Urinary bladder (tissue), 4 donors: ENCODE measurements at places on chromosomes 4 and X.

DNA sequence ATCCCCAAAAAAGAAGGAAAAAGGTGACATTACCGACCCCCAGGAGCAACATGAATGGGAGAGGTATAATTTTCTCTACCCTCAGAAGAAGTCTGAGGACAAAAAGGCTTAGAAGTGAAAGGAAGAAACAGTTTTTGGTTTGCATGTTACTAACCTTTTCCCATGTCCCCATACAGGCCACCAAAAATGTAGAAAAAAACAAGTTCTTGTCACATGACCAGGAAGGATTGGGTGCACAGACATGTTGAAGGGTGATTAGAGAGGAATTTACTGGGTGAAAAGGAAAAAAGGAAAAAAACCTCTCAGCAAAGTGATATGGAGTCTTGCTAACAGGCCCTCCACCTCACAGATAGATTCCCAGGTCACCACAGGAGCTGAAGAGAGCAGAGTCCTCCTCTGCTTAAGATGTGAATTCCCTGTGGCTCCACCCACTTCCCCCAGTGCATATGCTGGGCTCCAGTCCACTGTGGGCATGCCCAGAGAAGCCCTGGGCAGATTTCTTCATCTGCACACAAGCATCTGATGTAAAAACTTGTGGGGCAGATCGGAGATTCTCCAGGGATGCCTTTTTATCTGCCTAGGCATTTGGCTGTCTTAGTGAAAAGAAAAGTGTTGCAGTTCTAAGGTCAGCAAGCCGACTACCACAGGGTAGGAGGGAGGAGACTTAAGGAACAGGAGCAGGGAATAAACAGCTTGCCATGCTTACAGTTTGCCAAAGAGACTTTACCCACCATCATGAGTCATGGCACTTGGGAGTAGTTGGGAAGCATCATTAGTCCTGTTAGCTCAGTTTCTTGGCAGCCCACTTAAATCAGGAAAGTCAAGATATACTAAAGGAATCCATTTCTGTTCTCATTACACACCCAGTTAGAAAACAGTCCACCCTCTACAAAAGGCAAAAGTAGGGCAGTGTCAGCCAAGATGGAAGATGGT is 25.0 kb upstream of the PASD1 start:
- no peak for DNase-seq

- no peak for DNase-seq
Observed at GRCh38 chr4:14853176-14853943, 148.9 kb upstream of the CPEB2 start.

DNA sequence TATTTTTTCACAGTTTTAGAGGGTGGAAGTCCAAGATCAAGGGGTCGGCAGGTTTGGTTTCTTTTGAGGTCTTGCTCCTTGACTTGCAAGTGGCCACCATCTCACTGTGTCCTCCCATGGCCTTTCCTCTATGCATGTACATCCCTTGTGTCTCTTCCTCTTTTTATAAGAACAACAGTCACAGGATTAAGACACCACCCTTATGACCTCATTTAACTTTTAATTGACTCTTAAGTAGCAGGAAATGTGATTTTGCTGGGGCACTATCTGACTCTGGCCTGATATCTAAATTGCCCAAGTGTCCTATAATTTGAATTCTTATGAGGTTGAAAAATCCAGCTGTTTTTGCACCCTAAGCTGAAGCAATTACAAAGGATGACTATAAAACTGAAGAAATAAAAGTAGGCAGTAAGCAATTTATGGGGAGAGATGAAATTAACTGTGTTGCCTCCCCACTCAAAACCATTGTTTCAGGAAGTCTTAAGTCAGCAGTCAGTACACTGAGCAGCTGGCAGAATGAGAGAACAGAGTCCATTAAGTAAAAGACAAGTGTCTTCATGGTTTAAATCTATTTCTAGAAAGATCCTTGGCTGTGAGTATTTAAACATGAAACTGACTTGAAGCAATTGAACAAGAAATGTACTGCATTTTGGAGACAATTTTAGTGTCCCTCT is 601.3 kb downstream of the SPRY1 start:
- DNase-seq = no peak

DNA sequence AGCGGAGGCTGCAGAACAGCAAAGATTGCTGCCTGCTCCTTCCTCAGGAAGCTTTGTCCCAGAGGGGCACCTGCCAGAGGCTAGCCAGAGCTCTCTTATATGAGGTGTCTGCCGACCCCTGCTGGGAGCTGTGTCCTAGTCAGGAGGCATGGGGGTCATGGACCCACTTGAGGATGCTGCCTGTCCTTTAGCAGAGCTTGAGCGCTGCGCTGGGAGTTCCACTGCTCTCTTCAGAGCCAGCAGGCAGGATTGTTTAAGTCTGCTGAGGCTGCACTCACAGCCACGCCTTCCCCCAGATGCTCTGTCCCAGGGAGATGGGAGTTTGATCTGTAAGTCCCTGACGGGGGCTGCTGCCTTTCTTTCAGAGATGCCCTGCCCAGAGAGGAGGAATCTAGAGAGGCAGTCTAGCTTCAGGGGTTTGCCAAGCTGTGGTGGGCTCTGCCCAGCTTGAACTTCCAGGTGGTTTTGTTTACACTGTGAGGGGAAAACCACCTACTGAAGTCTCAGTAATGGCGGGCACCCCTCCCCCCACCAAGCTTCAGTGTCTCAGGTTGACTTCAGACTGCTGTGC is 10.9 kb downstream of the DCK start:
- no peak for DNase-seq

DNA sequence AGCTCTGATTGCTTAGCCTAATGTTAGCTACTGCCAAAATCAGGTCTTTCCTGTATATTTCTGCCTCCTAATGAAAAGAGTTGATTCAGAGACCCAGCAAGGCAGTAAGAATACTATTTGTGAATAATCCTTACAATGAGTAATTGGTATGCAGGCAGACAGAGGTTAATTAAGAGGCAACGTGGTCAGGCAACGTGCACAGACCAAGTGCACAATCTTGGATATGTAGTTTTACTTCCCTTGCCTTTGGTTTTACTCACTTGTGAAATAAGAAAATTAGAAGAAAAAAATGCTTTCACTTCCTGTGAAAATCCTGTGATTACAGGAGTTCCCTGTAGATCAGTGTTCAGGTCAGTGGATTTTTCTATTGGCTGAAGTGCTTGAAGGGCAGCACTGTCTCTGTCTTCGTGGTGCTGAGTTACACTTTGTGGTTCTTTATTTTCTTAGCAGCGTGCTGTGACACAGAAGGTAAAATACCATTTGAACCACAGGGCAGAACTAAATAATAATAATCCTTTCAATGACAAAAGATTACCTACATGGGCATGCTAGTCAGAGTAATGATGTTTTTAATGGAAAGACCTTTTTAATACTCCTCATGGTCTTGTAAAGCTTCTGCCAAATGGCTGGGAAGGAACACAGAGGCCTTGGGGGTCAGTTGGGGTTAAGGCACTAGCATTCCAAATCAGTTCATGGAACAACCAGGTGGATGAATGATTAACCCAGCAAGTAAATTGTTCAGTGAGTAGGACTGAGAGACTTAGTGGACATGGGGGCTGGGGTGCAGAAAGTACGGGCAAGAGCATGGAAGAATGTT is 430.9 kb downstream of the MAPK10 start:
- DNase-seq = no peak

GRCh38 chr4:112316360-112316759 is 19.2 kb downstream of the ALPK1 start:
- no peak for DNase-seq

GRCh38 chr4:142607976-142608375 is 238.1 kb downstream of the INPP4B start:
- DNase-seq = no peak

DNA sequence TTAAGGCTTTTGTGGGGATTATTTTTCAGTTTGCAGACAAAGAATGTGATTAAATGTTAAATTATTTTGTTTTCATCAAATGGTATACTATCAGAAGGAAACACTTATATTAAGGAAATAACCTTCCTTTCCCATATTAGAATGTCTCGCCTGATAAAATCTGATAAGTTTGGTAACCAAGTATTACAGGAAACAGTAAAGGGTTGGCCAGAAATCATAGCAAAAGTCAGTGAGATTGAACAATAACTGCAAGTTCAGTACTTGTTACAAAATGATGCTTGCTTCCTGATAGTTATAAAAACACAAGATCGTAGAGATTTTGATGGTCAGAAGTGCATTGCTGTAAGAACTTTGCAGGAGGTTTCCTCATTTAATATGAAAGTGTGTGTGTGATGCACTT is 40.5 kb downstream of the FABP2 start:
- no peak for DNase-seq

GRCh38 chrX:39731735-39732134 is 366.0 kb downstream of the BCOR start:
- DNase-seq = no peak

DNA sequence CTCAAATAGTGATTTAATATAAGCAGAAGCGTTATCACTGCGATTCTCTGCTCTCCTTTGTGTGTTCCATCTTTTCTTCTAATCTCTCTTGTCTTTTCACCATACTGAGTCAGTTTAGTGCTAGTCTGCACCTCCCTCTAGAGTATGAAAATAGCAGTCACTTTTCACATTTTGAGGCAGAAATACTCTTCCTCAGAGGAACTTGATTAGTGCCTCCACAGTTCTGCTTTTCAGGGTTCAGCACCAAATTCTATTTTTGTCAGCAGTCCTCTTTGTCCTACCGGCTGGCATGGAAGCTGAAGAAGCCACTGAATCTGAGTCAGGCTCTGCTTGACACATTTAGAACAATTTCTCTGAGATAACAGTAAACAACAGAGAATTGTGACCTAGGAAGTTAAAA is 49.7 kb upstream of the ANKRD17 start:
- no peak for DNase-seq

- DNase-seq = no peak
Observed at GRCh38 chrX:115068896-115069295, 51.5 kb upstream of the IL13RA2 start.

DNA sequence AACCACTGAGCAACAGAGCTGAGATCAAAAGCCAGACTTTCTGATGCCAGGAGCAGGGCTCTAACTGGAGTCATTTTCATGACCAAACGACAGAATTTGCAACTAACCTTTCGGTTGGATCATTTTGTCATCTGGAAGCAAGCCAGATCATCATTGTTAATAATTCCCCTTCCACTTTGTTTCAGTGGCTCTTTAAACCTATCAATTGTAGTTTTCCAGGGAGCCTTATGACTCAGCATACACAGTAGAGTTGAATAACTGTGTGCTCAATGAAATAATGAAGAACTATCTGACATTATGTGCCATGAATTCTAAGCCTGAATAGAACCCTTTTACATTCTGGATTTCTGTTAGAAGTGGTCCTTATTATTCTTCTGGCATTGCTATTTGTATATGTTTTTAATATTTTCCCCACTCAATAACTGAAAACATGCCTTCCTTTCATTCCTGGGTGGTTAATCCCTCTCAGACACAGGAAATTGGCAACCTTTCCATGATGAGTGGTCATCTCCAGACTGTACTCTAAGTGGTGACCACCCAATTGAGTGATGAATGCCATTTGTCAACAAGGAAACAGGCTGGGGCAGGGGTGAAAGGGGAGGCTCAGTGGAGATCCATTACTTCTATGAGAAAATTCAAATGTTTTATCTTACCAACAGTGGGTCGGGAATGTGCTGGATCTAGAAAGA is 431.8 kb downstream of the BCOR start:
- DNase-seq = no peak

DNA sequence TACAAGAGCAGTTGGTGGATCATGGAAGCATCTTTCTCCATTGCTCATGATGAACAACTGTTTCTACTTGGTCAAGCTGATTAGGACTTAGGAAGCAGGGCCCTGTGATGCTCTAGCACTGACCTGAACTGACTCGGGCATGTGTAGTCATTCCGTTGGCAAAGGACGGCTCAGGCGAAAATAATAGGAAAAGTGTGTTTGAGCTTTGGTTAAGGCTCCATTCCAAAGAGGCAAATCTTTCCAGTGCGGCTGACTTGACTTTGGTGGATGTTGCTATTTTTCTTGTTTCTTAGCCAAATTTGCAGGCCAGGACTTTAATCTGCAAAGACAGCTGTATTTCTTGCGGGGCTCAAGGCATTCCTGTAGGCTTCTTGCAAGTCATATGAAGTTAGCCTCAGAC is 39.5 kb downstream of the ZNF518B start:
- DNase-seq = no peak

- DNase-seq = no peak
Observed at GRCh38 chr4:188032170-188032569, 36.6 kb downstream of the ZFP42 start.

GRCh38 chr4:73234712-73235111 is 23.9 kb downstream of the ANKRD17 start:
- DNase-seq = no peak

- DNase-seq = no peak
Observed at GRCh38 chr4:84527391-84527790, 28.3 kb upstream of the NKX6-1 start.

DNA sequence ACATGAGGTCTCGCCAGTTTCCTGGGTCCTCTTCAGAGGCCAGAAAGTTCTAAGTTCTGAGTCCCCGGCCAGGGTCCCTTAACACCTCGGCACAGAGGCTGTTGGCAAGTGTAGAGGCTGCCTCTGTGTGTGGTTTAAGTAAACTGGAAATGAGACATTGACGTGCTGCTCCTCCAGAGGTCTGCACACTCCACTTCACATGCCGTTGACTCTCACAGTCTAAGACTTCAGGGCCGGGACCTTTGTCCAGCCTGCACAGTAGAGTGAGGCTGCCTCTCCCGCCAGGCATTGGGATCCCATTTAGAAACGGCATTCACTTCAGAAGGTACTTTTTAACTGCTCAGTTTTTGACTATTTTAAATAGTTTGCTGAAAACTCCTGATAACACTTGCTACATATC is 10.6 kb upstream of the TADA2B start:
- no peak for DNase-seq
